ENCODE measurements at places on chromosomes 16 and 17. TPM values are rescaled to one million over a fixed set of nuclear protein-coding genes. Genes with fewer than 3 reads are reported as not detected.

OR4D1 gene
- total RNA-seq: 0.50 TPM

DNA sequence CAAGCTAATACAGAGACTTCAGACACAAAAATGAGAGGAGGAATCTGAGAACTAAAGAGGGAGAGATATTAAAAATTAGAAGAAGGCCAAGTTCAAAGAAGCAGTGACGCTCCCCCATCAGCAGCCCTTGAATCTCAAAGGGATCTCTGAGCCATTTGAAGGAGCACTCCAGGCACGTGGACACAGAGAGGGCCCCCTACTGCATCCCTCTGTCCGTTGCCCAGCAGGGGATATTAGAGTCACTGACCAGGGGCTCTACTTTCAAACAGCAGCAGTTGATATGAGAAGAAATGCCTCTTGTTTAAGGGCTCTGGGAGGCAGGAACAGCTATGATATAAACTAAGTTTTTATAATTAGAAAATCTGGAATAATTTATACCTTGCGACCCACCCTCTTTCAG is 479.0 kb upstream of the SALL1 start:
- H3K36me3 ChIP-seq: no peaks in the 10 kb centered on the region
- no peaks in the 10 kb centered on the region for H3K27me3 ChIP-seq
- H3K4me1 ChIP-seq: no peaks in the 10 kb centered on the region
- no peak for DNase-seq
- no peak overlapping the region for H3K4me3 ChIP-seq

GRAPL gene
- total RNA-seq: 16.8 TPM

DNA sequence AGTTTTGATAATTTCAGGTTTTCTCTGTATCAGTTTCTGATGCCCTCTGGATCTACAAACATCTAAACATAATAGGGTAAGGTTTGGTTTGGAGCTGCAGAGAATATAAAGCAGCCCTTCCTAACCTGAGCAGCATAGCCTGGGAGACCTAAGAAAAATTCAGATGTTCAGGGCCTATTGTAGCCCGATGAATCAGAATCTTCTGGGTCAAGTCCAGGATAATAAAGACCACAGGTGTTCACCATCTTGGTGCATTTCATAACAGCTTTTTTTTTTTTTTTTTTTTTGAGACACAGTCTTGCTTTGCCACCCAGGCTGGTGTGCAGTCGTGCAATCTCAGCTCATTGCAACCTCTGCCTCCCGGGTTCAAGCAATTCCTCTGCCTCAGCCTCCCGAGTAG is 19.7 kb upstream of the ARHGAP17 start:
- no peak overlapping the region for H3K4me3 ChIP-seq
- H3K27ac ChIP-seq: no peak overlapping the region
- H3K36me3 ChIP-seq: no peaks in the 10 kb centered on the region

DNA sequence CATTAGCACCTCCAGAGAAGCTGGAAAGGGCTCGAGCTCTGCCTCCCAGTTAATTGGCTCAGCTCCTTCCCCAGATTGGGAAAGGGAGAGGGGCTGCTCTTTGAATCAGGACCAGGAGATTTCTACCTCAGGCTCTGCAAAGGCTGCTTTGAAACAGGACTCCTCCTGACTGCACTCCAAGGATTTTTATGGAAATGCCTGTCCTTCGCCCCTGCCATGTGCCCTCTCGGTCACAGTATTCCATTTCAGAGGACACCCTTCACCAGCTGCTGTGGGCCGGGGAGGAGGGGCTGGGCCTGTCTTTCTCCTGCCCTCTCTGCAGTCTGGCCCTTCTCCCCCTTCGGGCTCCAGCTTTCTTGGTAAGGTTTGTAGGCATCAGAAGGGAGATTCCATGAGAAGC is 13.6 kb downstream of the MRM1 start:
- H3K27ac ChIP-seq: no peak overlapping the region
- DNase-seq: no peak
- H3K27me3 ChIP-seq: no peaks in the 10 kb centered on the region
- H3K4me3 ChIP-seq: no peak overlapping the region

DNA sequence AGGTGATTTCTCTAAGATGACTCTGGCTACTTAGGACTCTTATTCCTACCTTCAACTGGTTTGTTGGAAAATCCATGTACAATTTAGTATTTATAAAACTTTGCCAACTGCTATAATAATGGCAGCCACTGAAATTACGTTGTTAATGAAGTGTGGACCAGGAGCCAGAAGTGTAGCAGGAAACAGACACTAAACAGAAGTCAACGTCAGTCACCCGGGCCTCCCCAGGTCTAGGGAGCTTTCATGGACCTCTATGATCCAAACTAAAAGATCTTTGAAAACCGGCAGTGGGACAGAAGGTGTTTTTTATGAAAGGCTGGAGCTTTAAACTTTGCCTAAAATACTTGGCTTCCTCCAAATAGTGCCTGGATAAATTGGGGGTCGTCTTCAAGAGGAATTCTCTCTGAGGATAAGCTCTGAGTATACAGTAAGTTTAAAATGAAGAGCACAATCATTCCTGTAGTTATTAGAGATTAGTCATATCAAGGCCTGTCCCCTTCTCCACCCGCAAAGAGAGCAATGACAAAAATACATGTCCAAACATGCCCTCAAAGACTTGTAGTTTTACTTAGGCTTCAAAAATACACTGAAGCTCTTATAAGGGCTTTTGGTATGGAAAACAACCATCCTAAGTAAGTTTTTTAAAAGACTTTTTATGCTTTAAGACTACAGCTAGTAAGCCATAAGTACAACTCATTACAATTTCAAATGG is 34.6 kb downstream of the DCUN1D3 start:
- H3K27me3 ChIP-seq: no peaks in the 10 kb centered on the region
- H3K27ac ChIP-seq: peak overlapping the region; percentile 61
- H3K4me1 ChIP-seq: peaks cover 32% of the 10 kb centered on the region
- H3K4me3 ChIP-seq: no peak overlapping the region
- no peak for DNase-seq
- peaks cover 21% of the 10 kb centered on the region for H3K36me3 ChIP-seq

DNA sequence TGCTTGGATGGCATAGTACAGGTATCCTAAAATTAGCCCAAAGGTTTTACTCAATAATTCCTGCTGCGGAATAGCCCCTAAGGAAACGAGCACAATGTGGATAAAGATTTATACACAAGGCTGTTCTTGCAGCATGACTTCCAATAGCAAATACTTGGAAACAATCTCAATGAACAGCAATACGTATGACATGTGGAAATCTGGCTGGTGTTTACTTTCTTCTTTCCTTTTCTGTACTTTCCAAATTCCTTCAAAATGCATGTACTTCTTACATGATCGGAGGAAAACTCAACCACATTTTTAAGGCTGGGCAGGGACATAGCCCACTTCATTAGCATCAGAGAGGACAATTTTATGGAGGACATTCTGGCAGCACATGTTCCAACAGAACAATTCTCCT is 86.6 kb downstream of the C16orf95 start:
- DNase-seq: no peak
- no peak overlapping the region for H3K4me3 ChIP-seq
- no peaks in the 10 kb centered on the region for H3K36me3 ChIP-seq
- peaks cover 16% of the 10 kb centered on the region for H3K27me3 ChIP-seq
- peaks cover 4% of the 10 kb centered on the region for H3K4me1 ChIP-seq

RFNG gene
- 19.4 TPM for total RNA-seq

DNA sequence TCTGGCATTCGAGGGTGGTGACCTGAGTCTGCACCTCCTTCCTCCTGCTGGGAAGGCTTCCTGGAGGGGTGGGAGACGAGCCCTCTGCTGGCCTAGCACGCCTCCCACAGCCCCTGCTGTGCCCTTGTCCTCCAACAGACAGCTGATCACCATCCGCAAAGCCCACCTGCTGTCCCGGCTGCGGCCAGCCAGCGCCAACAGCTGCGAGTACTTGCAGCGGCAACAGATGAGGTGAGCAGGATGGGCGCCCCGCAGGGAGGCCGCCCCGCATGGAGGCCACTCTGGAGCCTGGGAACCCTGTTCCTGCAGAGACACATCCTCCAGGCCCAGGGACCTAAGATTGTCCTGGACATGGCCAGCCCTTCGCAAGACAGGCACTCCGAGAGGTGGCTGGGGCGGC is 21.6 kb downstream of the UBALD1 start:
- no peak for DNase-seq
- no peaks in the 10 kb centered on the region for H3K27me3 ChIP-seq

- no peak for DNase-seq
- peaks cover 17% of the 10 kb centered on the region for H3K27me3 ChIP-seq
- no peak overlapping the region for H3K27ac ChIP-seq
- H3K4me3 ChIP-seq: no peak overlapping the region
These were observed 221.5 kb downstream of the IRF8 start for GRCh38 chr16:86120201-86121192.

LRRC37A gene
- 2.7 TPM for total RNA-seq

GRCh38 chr17:35841505-35841904 is 27.2 kb downstream of the HEATR9 start:
- H3K27ac ChIP-seq: no peak overlapping the region
- H3K4me3 ChIP-seq: no peak overlapping the region
- H3K27me3 ChIP-seq: no peaks in the 10 kb centered on the region
- peaks cover 64% of the 10 kb centered on the region for H3K36me3 ChIP-seq
- peaks cover 9% of the 10 kb centered on the region for H3K4me1 ChIP-seq

CCL3 gene
- total RNA-seq: 5.1 TPM

DNA sequence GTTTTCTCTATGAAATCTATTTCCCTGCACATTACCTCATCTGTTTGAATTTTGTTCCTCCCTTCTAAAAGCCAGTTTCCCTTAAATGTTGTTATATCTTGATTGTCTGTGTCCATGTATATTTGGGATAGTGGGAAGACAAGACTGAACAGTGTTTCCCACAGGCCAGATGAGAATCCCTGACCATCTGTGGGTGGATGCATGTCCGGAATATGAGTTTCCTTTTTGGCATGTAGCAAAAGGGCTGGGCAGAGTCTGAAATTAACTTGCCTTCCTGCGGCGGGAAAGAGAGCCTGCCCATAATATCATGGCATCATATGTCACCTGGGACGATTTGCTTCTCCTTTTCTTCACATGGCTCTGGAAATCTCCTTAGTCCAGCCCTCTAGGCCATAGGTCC is 385.8 kb upstream of the MAF start:
- H3K27me3 ChIP-seq: no peaks in the 10 kb centered on the region
- no peak for DNase-seq
- H3K36me3 ChIP-seq: no peaks in the 10 kb centered on the region
- H3K27ac ChIP-seq: no peak overlapping the region
- no peaks in the 10 kb centered on the region for H3K4me1 ChIP-seq
- H3K4me3 ChIP-seq: no peak overlapping the region

SHISA6 gene
- total RNA-seq: not detected

CCL16 gene
- not detected for total RNA-seq

GRCh38 chr16:85447693-85448313 is 165.3 kb upstream of the GSE1 start:
- peak overlapping the region; percentile 39 for H3K27ac ChIP-seq

DNA sequence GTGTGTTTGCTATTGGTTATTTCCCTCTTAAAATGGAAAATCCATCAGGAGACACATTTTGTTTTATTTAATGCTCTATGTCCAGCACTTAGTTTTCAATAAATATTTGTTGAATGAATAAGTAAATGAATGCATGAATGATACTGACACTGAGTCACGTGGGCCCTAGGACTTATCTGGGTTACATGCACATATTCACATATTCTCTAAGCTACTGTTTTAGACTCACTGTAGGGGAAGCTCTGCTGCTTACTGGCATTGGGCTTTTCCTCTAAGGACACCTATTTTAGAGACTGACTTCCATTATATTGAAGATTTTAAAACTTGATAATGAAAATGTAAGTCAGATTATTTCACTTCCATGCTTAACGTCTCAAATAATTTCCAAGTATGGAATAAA is 327.2 kb downstream of the UTP18 start:
- no peak for DNase-seq
- no peaks in the 10 kb centered on the region for H3K27me3 ChIP-seq
- no peaks in the 10 kb centered on the region for H3K4me1 ChIP-seq
- H3K27ac ChIP-seq: no peak overlapping the region
- H3K4me3 ChIP-seq: no peak overlapping the region

DNA sequence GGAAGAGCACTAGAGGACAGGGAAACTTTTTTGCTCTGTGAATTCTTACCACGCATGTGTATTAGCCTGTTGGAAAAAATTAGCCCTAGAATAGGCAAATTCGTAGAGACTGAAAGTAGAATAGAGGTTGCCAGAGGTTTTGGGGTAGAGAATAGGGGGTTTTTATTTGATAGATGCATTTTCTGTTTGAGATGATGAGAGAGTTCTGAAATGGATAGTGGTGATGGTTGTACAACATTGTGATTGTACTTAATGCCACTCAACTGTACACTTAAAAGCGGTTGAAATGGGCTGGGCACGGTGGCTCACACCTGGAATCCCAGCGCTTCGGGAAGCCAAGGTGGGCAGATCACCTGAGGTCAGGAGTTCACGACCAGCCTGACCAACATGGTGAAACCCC is 8.0 kb upstream of the DOC2B start:
- H3K36me3 ChIP-seq: no peaks in the 10 kb centered on the region
- H3K4me3 ChIP-seq: no peak overlapping the region
- peaks cover 3% of the 10 kb centered on the region for H3K27me3 ChIP-seq

ABCA10 gene
- 0.32 TPM for total RNA-seq

DNA sequence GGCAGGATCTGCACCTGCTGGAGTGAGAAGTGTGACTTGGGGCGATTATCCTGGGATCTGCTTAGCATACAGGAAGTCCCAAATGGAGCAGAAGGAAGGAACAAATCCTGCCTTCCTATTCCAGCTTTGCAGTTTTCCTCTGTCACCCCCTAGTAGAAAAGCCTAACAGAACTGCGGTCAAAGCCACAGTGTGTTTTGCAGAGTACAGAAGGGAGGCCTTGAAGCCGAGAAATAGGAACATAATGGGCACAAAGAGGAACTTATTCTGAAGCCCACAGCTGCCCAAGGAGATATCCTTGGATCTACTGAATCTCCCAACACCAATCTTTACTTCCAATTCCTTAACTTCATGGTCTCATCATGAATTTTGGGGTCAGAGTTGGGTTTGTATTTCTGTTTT is 8.5 kb downstream of the KRTAP1-5 start:
- H3K4me3 ChIP-seq: no peak overlapping the region
- DNase-seq: no peak
- no peaks in the 10 kb centered on the region for H3K36me3 ChIP-seq
- peaks cover 12% of the 10 kb centered on the region for H3K27me3 ChIP-seq
- H3K27ac ChIP-seq: no peak overlapping the region

CBFA2T3 gene
- not detected for total RNA-seq

MYO15B gene
- total RNA-seq: 27.8 TPM

- H3K27ac ChIP-seq: peak overlapping the region; percentile 90
- peak; percentile 85 for DNase-seq
- peak overlapping the region; percentile 85 for H3K4me3 ChIP-seq
- no peaks in the 10 kb centered on the region for H3K27me3 ChIP-seq
- H3K36me3 ChIP-seq: peaks cover 29% of the 10 kb centered on the region
These were observed 1.6 kb downstream of the PITPNC1 start for GRCh38 chr17:67378454-67379250.

GRCh38 chr17:43175213-43176118 is 4.5 kb downstream of the NBR1 start:
- H3K27me3 ChIP-seq: no peaks in the 10 kb centered on the region
- peaks cover 43% of the 10 kb centered on the region for H3K4me1 ChIP-seq
- H3K36me3 ChIP-seq: peaks cover 44% of the 10 kb centered on the region
- DNase-seq: no peak

- H3K4me1 ChIP-seq: no peaks in the 10 kb centered on the region
- H3K27me3 ChIP-seq: no peaks in the 10 kb centered on the region
- DNase-seq: no peak
- H3K36me3 ChIP-seq: no peaks in the 10 kb centered on the region
- no peak overlapping the region for H3K27ac ChIP-seq
These were observed 456.0 kb upstream of the SOX9 start for GRCh38 chr17:71664861-71665260.

OR3A3 gene
- total RNA-seq: not detected

- H3K4me3 ChIP-seq: no peak overlapping the region
- no peak for DNase-seq
- H3K27ac ChIP-seq: no peak overlapping the region
- H3K27me3 ChIP-seq: peaks cover 8% of the 10 kb centered on the region
- no peaks in the 10 kb centered on the region for H3K4me1 ChIP-seq
These were observed 16.1 kb upstream of the GNA13 start for GRCh38 chr17:65072660-65073071.

All from activated CD8-positive, alpha-beta T cell treated with anti-CD3 and anti-CD28 coated beads, Interleukin-2, amount 10 ng/mL, durations not matched to agents 7 days and 5 days (primary cell).